ENCODE measurements at places on chromosomes 5 and 9.

DNA sequence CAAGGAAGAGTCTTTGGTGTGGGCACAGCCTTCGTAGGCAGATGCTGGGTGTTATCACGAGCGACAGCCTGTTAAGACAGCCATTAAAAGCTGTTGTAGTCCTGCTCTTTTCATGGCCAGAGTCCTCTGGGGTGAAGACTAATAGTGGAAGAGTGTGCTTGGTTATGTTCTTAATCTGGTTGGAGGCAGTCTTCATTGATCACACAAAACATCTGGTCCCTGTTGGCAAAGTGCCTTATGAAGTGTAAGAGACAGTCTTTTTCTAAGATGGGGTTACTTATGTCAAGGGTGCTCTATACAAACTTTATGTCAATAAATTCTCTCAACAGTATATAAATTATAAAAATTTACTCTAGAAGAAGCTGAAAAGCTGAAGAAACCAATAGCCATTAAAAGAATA lies 280.4 kb downstream of the CAAP1 start:
- no peak for DNase-seq

GRCh38 chr9:15982182-15982581 lies 429.3 kb downstream of the CCDC171 start:
- no peak for DNase-seq

DNA sequence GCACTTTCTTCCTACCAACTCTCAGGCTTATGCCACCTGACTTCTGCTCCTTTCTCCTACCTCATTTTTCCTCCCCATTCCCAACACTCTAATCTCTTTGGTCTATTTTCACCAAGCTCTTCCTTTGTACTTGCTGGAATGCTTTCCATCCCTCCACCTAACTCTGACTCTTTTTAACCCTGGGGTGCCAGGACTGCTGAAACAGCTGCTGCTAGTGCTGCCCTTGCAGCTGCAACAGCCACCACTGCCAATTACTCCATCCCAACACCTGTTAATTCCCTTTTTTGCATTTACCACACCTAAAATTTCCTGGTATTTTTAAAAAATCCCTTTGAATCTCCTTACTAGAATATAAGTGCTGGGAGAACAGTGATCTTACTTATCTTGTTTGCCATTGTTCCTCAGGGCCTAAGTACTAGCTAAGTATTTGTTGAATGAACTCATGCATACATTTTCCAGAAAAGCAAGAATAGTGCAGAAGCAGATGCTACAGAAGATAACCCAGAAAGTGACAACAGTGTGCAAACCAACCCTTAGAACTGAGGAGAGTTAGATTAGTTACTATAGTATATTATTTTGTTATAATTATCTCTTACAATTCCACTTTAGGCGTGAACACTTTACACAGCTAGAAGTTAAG lies 11.5 kb downstream of the NADK2 start:
- DNase-seq: no peak

GRCh38 chr5:53874409-53874808 lies 314.0 kb downstream of the NDUFS4 start:
- DNase-seq: no peak

- no peak for DNase-seq
These were observed 36.6 kb downstream of the TTLL11 start for GRCh38 chr9:122056484-122056883.

DNA sequence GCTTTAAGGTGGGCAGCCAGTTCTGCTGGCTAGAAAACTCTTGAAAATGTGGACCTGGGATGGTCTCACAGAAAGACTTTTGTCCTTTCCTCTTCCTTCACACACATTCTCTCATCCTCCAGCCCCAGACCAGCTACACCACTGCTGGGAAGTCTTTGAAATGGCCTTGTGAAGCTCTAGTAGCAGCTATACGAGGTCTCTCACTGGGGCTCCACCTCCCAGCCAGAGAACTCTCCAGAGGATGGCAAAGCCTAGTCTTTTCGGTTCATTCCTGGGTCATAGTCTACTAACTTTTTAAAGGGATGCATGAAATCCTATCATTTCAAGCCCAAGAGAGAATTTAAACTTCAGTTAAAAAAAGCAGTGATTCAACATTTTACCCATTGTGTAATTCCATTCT lies 133.9 kb upstream of the ERCC6L2 start:
- no peak for DNase-seq

- no peak for DNase-seq
These were observed 21.3 kb downstream of the CCDC69 start for GRCh38 chr5:151202381-151203139.

DNA sequence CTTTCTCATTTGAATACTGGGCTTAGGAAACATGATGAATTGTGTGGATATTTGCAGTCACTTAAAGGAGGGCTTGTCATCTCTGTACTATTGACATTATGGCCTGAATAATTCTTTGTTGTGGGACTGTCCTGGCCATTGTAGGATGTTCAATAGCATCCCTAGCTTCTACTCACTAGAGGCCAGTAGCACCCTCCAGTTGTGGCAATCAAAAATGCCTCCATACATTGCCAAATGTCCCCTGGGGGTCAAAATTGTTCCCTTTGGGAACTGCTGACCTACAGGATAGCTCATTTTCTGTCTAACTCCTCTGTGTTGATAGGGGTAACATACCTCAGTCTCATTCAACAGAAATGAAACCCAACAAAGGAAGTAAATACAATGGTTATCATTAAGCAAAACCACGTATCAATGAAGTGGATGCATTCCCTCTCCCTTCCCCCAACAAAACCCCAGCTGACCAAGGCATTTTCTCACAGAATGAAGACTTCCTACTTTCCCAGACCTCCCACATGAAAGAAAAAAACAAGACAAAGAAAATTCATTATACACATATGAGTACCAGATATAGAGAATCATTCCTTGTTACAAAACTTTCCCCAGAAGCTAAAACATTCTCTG lies 18.1 kb downstream of the FYB1 start:
- DNase-seq: no peak

- no peak for DNase-seq
These were observed 54.7 kb downstream of the FXN start for GRCh38 chr9:69090140-69090750.

Data from stimulated activated CD4-positive, alpha-beta T cell treated with anti-CD3 and anti-CD28 coated beads, TNF-alpha, amount 100 ng/mL, for 4 hours (primary cell).